ENCODE measurements at places on chromosomes 11 and 22.

DNA sequence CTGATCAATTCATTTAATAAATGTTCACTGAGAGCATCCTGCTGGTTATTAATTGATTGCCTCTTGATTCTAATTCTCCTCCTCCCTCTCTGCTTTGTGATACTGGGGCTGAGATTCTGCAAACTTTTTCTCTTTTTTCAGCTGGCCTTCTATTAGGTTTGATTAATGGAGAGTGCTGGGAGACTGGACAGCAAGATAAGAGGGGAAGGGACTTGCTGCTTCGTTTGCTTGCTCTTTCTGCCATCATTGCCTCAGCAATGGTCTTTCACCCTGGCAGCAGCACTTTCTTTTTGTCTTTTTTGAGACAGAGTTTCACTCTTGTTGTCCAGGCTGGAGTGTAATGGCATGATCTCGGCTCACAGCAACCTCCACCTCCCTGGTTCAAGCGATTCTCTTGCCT, 7.1 kb downstream of the DNHD1 start:
- no peak for DNase-seq

GRCh38 chr22:36998620-36999351, 20.5 kb downstream of the TST start:
- no peak for DNase-seq

- DNase-seq = peak; percentile 29
Measured at GRCh38 chr11:61187505-61188130, 15.7 kb upstream of the PGA3 start.

DNA sequence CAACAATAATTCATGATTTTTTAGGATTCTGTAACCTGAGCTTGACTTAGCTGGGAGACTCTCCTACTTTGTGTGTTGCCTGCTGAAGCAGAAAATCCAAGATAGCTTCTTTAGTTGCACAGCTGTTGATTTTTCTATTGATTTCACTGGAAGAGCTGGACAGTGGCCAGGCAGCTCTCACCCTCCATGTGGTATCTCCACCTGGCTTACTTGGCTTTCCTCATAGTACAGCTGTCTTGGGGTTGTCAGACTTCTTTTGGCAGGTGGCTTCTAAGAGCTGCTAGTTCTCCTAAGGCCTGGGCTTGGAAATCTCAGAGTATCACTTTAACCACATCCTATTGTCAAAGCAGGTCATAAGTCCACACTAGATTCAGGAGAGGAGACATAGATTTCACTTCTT, 130.8 kb upstream of the SPON1 start:
- DNase-seq = no peak

GRCh38 chr11:65793144-65793581, 6.3 kb downstream of the OVOL1 start:
- DNase-seq = no peak

- DNase-seq = no peak
Measured at GRCh38 chr11:122050021-122050690, 65.9 kb downstream of the BLID start.

DNA sequence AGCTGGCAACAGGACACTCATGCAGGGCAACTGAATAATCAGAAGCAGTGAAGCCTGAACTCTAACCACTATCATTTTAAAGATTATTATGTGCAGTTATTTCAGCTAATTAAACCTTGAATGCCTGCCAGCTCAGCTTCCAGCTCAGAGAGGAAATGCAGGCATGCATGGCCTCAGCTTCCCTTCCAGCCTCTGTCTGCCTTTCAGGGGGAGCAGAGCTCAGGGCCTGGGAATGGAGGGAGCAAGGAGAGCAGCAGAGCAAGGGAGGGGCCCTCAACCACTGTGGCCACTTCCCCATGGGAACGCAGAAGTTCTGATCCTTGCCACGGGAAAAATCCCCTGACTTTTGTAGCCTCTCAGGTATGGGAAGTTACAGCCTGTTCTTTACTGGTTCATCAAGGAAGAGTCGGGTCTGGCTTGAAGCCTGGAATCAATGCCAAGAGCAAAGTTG, 32.5 kb upstream of the APLNR start:
- DNase-seq = no peak

Data from activated naive CD4-positive, alpha-beta T cell (primary cell).